ENCODE measurements at places on chromosomes 5 and 9.

DNA sequence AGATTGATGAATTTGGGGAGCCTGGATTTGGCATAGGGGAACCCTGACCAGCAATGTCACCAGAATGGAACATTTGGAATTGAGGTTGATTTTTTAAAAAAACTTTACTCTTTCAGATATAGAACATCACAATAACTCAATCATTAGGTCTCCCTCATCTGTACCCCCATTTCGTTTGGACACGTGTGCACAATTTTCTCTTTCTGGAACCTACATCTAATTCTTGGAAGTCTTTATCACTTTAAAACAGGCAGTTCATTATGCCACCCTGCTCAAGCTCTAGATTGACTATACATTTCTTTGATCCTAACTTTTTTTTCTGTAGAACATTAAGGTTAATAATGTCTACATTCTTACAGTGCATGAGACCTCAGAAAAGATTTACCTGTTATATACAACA is 3.7 kb upstream of the SSBP2 start:
- DNase-seq: no peak

DNA sequence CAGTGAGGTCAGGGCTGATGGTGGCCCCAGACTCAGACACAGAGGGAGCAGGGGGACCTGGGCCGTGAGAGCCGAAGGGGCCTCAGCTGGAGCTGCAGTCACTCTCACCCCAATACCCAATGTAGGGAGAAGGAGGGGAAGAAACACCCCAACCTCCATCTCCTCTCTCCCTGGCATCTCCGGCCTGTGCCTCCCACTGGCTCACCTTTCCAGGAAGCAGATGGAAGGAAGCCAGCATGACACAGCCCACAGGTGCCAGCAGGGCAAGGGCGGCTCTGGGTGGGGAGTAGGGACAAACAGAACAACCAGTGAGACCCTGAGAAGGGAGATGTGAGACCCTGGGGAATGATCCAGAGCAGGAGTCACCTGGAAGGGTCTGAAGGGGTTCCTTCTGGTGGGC is 3.0 kb upstream of the CRB2 start:
- no peak for DNase-seq

DNA sequence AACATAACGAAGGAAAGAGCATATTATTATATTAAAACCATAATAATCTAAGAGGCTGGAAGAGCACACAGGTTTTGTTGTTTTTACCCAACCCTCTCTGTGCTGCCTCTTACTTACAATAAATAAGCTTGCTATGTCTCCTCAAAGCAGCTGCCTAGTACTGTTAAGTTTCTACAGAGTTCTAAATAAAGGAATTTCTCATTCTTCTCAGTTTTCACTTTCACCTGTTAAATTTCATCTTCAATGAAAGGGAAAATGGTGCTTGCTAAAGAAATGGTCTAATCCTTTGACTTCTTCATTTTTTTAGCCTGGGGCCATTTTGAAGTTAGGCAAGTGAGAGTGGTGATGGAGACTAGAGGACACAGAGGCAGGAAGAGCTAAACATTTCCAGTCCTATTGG is 396.1 kb downstream of the MAN2A1 start:
- DNase-seq: no peak

GRCh38 chr5:170341545-170341944 is 44.0 kb upstream of the LCP2 start:
- DNase-seq: no peak

DNA sequence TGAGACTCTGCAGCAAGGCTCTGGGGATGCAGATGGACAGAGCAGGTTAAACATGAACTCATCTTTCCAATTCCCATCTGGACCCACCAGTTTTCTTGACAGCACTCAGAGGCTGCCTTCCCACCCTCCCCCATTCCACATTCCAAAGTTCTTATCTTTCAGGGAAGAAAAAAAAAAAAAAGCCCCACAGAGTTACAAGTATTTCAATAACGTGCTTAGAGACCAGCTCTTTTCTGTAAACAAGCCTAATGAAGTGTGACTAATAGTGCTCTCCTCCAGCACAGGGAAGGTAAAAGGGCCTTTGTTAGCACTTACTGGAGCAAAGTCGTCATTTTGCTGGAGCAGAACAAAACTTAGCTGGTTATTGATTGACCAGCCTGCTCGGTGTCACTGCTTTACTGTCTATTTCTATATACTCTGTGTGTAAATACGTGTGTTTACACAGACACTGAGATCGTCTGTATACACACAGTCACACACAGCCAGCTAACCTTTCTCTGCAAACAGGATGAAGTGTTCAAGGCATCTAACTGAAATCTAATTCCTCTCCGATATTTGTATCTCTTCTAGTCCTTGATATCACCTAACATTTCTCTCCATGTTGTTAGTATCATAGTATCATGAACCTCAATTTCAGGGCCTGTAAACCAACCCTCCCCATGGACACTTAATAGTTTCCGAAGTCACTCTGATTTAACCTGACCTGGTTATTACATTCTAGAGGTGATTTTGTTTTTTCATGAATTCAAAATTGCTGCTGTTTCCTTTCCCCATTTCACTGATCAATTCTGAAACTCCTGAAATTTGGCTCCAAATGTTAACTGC is 84.9 kb downstream of the ZNF608 start:
- DNase-seq: peak; percentile 94

DNA sequence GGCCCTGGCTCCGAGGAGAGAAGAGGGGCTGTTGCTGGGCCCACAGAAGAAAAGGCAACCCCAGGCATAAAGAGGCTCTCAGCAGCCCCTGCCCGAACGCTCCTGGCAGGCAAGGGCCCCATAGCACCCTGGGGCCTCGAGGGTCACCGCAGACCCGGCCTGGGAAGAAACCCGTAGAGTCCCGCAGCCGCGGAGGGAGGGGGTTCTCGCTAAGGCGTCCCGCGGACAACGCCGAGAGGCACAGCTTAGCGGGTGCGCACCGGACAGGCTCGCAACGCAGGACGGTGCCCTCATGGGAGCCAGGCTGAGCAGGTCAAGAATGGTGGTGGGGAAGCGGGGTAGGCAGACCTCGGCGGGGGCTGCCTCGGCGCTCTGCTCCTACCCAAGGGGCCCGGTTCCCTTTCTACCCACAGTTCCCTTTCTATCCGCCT is 6.7 kb downstream of the PITX1 start:
- DNase-seq: no peak

GRCh38 chr9:86983620-86984259 is 36.4 kb upstream of the GAS1 start:
- DNase-seq: no peak

DNA sequence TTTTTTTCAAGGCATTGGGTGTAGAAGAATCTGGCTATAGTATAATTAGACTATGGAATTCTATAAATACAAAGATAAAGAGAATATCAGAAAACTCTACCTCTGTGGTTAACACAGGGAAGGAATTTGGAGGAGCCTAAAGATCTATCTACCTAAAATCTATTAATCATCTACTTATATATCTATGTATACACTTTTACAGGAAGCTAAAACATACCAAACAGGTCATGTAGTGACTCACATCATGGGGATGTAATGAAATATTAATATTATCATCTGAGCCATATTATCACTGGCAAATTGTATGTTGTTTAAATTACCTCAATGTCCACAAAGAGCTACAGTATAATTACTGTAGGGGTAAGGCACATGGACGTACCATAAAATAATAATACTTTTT is 1748.2 kb downstream of the EFNA5 start:
- DNase-seq: no peak

DNA sequence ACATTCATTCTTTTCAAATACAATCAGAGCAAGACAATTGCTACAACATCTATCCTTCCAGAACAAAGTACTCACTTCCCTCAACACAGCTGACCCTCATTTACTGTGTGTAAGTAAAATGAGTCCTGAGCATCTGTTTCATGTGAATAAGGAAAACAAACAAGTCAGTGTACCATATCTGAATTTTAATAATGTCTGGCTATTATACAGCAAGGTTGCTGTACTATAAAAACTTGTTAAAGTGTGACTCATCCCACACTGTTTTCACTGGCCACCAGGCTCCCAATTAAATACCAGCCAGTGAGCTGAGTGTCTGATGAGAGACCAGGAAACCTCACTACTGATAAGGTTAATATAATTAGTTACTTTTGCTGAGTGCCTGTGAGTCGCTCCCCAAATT is 339.8 kb downstream of the AGTPBP1 start:
- no peak for DNase-seq

DNA sequence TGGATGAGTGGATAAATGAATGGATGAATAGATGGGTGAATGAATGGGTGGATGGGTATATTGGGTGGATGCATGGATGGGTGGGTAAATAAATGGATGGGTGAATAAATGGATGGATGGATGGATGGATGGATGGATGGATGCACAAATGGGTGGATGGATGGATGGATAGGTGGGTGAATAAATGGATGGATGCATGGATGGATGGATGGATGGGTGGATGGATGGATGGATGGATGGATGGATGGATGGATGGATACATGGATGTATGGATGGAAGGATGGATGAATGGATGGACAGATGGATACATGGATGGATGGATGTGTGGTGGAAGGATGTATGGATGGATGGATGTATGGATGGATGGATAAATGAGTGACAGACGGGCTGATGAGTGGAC is 113.5 kb upstream of the SARDH start:
- DNase-seq: no peak

- DNase-seq: no peak
Measured at GRCh38 chr5:11650936-11651335, 253.3 kb downstream of the CTNND2 start.

DNA sequence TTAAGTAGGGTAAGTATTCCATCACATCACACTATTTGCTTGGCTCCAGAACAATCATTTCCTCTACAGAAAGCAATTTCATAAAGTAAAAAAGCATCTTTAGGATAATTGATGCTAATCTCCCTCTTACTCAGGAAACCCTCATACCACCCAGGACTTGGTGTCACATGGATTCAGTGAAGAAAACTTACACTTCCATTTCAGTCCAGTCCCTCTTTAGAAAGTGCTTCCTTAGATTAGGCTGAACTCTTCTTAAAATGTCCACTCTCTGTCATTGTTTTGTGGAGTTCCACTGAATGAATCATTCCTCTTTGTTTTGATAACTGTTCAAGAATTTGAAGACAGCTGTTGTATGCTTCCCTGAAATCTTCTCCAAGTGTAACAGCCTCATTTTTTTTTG is 144.0 kb upstream of the ZNF462 start:
- DNase-seq: no peak

DNA sequence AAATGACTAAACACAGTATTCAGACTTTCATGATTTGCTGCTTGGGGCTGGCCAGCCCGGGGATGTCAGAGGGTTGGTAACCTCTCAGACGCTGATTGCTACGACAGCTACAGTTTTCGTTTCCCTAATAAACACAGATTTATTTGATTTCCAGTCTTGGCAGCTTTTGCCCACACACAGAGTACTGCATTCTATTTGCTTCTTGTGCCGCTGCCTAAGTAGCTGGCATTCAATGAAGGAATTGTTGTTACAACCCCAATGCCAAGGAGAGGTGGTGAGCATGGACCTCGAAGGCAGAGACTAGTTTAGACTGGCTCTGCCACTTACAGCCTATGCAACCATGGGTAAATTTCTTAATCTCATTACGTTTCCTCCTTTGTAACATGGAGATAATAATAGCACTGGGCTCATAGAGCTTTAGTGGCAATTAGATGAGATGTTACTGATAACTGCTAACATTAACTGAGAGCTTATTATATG is 247.1 kb upstream of the PANK3 start:
- no peak for DNase-seq

- DNase-seq: no peak
Measured at GRCh38 chr5:125798307-125798706, 624.9 kb upstream of the GRAMD2B start.

DNA sequence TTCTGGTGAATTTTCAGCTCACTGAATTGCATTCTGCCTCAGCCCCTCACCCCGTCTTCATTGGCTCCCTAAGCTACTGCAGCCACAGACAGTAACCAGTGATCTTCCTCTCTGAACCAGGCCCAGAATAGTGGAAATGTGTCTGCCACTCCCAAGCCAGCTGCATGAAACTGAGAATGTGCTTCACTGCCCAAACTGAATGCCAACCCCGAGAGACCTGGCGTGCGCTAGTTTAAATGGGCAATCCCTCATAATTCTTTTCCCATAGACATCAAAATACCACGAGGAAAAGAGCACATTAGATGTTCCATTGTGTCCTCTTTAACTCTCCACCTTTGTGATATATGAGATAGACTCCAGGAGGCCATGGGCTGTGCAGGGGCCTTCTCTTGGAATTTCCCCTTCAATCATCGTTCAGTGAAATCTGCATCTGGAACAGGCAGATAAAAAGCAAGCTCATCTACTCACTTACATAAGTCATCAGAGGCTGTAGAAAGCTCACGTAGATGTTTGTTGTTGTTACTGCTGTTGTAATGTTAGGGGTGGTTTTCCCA is 320.2 kb downstream of the NFIB start:
- DNase-seq: no peak

GRCh38 chr5:102811972-102812371 is 56.9 kb downstream of the PAM start:
- no peak for DNase-seq

GRCh38 chr5:102531506-102531905 is 32.7 kb upstream of the SLCO6A1 start:
- DNase-seq: no peak

DNA sequence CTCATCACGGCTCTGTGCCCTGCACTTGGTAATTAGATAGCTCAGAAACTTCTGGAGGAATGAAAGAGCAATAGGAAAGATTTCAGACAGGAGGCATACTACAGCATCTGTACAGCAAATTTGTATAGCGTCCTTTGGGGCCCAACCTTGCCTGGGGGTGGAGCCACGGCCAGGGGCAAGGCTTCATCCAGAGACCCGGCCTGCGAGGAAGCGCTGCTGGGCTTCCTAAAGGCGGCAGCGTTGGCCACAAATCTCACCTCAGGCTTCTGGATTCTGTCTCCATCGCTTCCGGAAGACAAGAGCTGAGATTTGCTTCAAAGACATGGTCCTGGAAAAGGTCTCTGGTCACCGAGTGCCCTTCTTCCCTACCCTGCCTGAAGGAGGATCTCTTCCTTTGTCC is 12.2 kb upstream of the SPATA31D1 start:
- DNase-seq: no peak

GRCh38 chr9:95344735-95345325 is 27.3 kb upstream of the FANCC start:
- no peak for DNase-seq

DNA sequence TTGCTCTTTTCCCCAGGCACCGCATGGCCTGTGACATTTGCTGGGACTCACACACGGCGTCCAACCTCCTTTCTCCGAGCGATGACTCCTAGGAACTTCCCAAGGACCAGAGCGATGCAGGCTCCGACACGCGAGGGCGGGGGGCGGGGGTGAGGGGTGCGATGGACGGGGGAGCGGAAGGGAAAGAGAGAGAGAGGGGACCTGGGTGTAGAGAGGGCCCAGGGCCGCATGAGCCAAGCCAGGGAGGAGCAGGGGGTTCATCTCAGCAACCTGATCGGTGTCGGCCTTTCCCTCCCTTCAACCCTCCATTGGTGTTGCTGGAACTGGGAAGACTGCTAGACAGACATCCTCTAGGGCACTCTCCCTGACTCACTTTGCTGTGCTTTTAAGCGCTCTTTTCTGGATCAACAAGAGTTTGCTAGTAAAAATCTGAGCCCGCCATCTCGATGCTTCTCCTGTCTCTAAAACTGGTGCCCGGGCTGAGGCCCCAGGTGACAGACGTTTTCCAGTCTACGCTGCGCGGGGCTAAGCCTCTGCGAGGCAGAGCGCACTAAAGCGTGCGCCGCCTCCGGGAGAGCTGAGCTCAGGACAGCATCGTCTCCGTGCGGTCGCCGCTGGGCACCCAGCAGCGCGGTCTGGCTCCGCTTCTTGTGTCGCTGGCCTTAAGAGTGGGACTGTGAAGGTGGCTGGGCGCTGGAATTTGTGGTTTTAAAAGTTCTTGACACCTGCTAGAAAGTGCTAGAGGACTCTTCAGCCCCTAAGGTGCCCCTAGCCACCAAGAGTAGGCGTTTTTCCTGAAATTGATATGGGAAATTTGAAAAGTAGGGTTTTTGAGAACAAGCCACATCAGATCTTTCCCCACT is 1.0 kb upstream of the TSLP start:
- DNase-seq: no peak
